ENCODE measurements at places on chromosomes 1 and 21.

DNA sequence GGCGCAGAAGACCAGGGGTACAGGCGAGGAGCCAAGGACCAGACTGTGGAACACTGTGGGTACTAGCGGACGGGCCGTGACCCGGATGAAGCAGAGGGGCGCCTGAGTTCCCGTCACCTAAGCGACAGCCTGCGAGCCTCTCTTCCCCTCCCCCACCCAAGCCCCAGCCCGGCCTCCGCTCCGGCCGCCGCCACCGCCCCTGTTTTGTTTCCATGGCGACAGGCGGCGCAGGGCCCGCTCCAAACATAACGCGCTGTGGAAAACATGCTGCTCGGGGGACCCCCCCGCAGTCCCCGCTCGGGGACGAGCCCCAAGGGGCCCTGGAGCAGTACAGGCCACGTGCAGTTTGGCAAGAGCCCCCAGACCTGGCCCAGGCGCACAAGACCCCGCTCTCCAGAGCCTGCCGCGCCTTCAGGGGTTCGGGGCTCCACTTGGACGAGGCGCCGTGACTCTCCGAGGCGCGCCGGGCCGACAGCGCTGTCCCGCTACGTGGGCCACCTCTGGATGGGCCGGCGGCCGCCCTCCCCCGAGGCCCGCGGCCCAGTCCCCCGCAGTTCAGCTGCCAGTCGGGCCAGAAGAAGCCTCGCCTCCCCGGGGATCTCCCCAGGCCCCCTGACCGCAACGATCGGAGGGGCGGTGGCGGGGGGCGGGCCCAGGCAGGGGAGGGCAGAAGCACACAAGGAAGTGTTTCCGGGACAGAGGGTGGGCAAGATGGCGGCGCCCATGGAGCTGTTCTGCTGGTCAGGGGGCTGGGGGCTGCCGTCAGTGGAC lies at the start of gene MTX1:
Gene MTX1, plus strand, starts transcription at position 155 of the 771 bp plus-strand sequence. Its CDS starts 110 bp downstream, at position 265.
- DNase-seq = peak; percentile 75

DNA sequence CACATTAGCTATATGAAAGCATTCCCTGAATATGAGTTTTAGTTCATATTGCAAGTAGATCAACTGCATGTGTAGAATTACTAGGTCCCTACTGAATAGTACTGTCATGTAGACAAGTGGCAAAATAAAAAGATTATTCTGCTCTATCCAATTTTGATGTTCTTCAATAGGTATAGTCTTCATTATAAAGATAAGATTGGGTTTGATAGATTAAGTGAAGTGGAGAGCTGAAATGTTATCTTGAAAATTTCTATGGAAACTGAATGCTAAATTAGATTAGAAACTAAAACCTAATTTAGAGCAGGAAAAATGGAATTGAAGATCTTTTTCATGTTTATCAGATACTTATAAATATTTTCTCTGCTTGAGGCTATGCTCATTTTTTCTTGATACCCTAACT lies 1610.0 kb downstream of the BRINP3 start:
- DNase-seq = no peak

- DNase-seq = no peak
These were observed 98.0 kb upstream of the BCAR3 start for GRCh38 chr1:93779540-93780165.

- DNase-seq = peak; percentile 66
These were observed 32.2 kb upstream of the EPB41 start for GRCh38 chr1:28882009-28882628.

- DNase-seq = no peak
These were observed 104.7 kb downstream of the JAK1 start for GRCh38 chr1:64861611-64862010.

GRCh38 chr1:10530281-10530740 lies 55.6 kb downstream of the PEX14 start:
- DNase-seq = no peak

DNA sequence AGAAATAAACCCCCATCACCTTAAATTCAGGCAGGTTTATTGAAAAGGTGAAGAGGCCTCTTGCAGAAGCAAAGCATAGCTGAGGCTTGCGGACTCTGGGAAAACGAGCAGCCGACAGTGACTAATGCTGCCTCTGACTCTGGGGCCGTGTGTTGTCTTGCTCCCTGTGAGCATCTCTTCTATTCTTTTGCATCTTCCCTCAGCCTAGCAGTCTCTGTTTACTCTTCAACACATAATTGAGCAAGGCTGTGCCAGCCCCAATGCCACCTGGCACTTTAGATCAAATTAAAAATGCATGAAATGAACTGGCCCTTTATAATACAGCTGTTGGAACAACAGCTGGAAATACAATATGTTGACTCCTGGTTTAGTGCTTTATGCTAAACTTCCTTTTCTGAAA lies 18.4 kb upstream of the REG4 start:
- DNase-seq = no peak

GRCh38 chr1:156489166-156489934 lies 11.2 kb downstream of the MEF2D start:
- no peak for DNase-seq
